ENCODE measurements at places on chromosomes 4 and X. TPM values are rescaled to one million over a fixed set of nuclear protein-coding genes. Genes with fewer than 3 reads are reported as not detected.

DNA sequence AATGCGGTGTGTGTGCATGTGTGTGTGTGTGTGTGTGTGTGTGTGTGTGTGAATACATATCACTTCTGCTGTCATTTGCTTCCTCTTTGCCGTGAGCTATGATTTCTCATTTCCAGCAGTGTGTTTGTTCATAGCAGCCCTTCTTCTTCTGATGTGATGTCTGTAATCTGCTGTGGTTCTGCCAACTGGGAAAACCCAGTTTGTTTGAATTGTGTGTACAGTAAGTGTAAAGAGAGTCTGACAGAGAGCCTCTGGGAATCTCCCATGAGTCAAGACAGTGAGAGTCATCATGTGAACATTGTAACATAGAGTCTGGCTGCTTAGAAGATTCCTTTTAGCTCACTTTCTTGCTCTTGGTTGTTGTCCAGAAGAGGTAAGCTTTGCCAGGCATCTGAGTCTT lies 8.4 kb upstream of the NWD2 start:
- DNase-seq = no peak

Gene HEPH
- 5.5 TPM for total RNA-seq

- no peak for DNase-seq
These were observed 21.6 kb upstream of the ATP8A1 start for GRCh38 chr4:42678512-42678911.

DNA sequence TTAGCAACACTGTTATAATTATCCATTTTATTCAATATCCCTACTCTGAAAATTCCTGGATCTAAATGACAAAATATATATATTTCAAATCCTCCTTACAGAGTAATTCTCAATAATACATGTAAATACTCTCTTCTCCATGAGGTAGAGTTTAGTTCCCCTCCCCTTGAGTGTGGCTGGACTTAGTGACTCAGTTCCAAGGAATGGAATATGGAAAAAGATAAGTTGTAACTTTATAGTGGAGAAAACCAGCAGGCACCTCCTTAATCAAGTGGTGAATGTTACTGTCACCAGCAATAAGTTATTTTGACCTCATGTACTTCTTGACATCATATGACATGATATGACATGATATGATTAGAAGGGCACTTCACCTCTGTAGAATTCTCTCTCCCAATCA lies 302.0 kb downstream of the RAB28 start:
- DNase-seq = no peak

DNA sequence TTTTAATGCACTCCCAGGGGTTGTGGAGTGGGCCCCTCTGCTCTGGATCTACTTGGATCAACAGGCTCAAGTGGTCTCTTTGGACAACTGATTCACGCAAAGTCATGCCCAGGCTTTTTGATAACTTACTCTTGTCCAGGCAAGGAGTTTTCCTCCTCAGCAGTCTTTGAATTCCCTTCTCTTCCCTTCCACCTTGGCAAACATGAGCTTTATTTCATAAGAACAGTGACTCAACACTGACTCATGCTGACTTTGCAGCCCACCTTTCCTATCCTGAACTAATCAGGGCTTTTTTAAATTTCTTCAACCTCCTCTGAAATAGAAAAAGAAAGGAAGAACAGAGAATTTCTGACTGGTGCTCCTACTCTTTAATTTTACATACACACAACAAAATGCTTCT lies 132.1 kb upstream of the LDB2 start:
- DNase-seq = no peak

DNA sequence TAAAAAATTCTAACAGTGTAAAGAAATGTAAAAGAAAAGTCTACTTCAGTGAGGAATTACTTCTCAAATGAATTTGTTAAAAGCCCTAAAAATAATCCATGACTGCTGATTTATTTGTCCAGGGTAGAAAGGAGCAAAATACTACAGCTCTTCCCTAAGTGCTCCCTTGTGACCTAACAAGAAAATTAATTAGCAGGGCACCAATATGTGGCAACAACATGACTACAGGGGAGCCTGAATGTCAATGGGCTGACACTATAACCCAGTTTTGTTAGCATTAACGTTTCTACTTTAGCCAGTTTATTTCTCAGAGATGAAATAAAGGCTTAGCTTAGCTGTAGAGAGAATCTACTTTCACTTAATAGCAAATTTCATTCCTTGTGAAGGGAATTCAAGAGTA lies 918.9 kb upstream of the EPHA5 start:
- DNase-seq = no peak

Gene CENPVL1
- not detected for total RNA-seq

- no peak for DNase-seq
These were observed 87.0 kb downstream of the PAK3 start for GRCh38 chrX:111182997-111183396.

Gene ZFP42
- not detected for total RNA-seq

DNA sequence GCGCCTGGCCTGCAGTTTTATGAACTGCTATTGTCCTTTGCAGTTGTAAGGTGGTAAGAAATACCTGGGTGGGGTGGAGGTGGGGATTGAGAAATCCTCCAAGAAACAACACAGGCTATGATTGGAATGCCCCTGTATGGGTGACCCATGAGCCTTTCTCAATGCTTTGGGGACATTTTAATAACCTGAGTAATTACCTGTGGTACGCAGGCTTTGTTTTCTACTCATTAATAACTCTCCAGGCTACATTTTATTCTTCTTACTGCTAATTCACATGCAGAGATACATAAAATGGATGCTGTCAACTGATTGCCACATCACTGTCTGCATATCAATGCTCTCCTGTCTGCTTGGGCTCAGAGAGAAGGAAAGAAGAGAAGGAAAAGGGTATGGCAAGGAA lies 41.8 kb downstream of the PHEX start:
- DNase-seq = no peak

Data from omental fat pad (tissue), 4 donors.